Activated CD4-positive, alpha-beta memory T cell treated with anti-CD3 and anti-CD28 coated beads for 36 hours (primary cell): ENCODE measurements at places on chromosomes 3 and 15. TPM values are rescaled to one million over a fixed set of nuclear protein-coding genes. Genes with fewer than 3 reads are reported as not detected.

DNA sequence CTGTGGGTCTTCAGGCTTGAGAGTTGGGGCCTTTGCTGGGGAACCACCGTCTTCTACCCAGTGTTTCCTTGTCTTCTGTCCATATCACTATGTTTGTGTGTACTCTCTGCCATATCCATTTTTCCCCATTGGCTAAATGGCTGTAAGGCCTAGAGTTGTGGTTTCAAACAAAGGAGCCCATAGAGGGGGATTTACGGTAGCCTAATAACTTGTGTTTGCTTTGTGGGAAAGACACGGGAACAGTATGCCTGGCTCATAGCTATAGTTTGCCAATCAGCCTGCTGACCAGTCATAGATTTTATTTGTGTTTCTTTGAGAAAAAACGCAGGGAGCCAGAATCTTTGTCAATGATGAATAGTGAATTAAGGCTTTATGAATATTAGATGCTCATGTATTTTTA lies 554.8 kb downstream of the NAALADL2 start:
- H3K27ac ChIP-seq: no peak overlapping the region
- H3K4me3 ChIP-seq: no peak overlapping the region
- H3K36me3 ChIP-seq: no peaks in the 10 kb centered on the region
- no peaks in the 10 kb centered on the region for H3K4me1 ChIP-seq
- DNase-seq: no peak
- H3K27me3 ChIP-seq: no peaks in the 10 kb centered on the region

GRCh38 chr3:4426261-4426781 lies 40.7 kb downstream of the SUMF1 start:
- peaks cover under 1% of the 10 kb centered on the region for H3K36me3 ChIP-seq
- H3K4me3 ChIP-seq: no peak overlapping the region
- H3K4me1 ChIP-seq: peaks cover 38% of the 10 kb centered on the region
- H3K27me3 ChIP-seq: no peaks in the 10 kb centered on the region

- no peak for DNase-seq
- H3K36me3 ChIP-seq: no peaks in the 10 kb centered on the region
- H3K27me3 ChIP-seq: no peaks in the 10 kb centered on the region
Observed at GRCh38 chr3:3027976-3028567, 82.1 kb downstream of the IL5RA start.

GRCh38 chr3:138297876-138298275 lies 31.8 kb downstream of the NME9 start:
- H3K36me3 ChIP-seq: peaks cover 30% of the 10 kb centered on the region
- DNase-seq: no peak
- H3K27ac ChIP-seq: peak overlapping the region; percentile 83
- no peaks in the 10 kb centered on the region for H3K27me3 ChIP-seq
- no peak overlapping the region for H3K4me3 ChIP-seq

ANKUB1 gene
- total RNA-seq: not detected

GRCh38 chr3:28139288-28139687 lies 102.1 kb upstream of the CMC1 start:
- H3K27ac ChIP-seq: no peak overlapping the region
- no peak overlapping the region for H3K4me3 ChIP-seq
- H3K36me3 ChIP-seq: no peaks in the 10 kb centered on the region

DNA sequence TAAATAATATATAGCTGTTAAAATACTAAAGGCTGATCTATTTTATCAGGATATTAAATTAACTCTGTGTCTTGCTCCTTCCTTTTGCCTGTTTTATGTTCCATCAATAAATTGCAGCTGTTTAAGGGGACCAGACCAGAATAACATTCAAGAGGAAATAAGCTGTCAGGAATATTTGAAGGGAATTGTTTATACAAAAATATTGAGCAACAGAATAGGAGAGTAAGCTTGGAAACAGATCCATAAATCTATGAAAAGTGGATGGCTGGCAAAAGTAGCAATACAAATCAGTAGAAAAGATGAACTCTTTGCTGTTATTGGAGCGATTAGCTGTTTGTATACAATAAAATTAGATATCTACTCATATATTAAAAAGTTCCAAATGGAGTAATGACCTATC lies 36.2 kb upstream of the PLSCR2 start:
- H3K27me3 ChIP-seq: no peaks in the 10 kb centered on the region
- no peaks in the 10 kb centered on the region for H3K36me3 ChIP-seq
- no peak for DNase-seq
- H3K4me1 ChIP-seq: peaks cover 16% of the 10 kb centered on the region
- no peak overlapping the region for H3K27ac ChIP-seq
